A673 (cell line): ENCODE measurements at places on chromosomes 1 and 21.

DNA sequence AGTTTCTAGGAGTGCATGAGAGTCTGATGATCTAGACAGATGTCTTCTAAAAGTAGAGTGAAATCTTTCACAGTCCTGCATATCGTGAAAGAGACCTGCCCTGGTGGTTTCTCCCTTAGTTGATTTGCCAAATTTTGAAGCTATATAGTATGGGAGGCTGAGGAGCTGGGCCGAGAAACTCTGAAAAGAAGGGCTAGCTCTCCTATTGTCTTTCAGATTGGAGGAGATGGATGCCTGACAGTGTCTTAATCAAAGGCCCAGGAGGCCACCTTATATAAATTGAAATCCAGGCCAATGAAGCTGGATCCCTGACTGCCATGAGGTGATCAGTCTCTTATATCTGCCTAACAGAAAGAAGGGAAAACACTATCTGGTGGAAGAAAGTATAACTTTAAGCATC is 18.4 kb upstream of the CD84 start:
- no peak for DNase-seq

DNA sequence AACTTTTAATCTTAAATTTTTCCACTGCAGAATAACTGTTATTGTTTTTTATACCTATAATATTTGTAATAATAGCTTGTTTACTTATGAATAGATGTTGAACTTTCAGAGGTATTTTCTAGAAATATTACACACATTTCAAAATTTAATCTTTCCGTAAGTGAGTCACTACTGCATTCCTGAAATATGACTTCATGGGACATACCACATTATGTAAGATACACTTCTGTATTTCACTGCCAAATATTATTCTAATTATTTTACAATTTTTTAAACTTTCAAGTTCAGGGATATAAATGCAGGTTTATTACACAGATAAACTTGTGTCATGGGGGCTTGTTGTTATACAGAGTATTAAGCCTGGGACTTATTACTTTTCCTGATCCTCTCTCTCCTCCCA is 2220.5 kb downstream of the NCAM2 start:
- DNase-seq, result peak; percentile 2

- no peak for DNase-seq
These were observed 25.3 kb upstream of the ATP5PO start for GRCh38 chr21:33940881-33941245.

GRCh38 chr1:43293176-43293575 is 7.6 kb upstream of the TIE1 start:
- DNase-seq, result no peak

GRCh38 chr1:162612606-162613400 is 19.5 kb upstream of the DDR2 start:
- DNase-seq, result no peak

- DNase-seq, result peak; percentile 40
These were observed 344.1 kb downstream of the DISC1 start for GRCh38 chr1:231970684-231971083.

- no peak for DNase-seq
These were observed 9.5 kb downstream of the RRP15 start for GRCh38 chr1:218294546-218294945.

DNA sequence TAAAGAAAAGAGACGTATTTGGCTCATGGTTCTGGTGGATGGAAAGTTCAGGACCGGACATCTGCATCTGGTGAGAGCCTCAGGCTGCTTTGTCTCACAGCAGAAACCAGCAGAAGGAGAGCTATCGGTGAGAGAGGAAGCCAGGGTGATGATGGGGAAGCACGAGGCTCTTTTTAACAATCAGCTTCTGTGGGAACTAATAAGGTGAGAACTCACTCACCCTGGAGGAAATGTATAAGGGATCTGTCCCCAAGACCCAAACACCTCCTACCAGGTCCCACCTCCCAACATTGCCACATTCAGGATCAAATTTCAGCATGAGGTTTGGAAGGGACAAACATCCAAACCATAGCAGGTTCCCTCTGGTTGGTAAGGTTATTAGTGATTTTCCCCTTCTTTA is 32.8 kb downstream of the ASTN1 start:
- no peak for DNase-seq

DNA sequence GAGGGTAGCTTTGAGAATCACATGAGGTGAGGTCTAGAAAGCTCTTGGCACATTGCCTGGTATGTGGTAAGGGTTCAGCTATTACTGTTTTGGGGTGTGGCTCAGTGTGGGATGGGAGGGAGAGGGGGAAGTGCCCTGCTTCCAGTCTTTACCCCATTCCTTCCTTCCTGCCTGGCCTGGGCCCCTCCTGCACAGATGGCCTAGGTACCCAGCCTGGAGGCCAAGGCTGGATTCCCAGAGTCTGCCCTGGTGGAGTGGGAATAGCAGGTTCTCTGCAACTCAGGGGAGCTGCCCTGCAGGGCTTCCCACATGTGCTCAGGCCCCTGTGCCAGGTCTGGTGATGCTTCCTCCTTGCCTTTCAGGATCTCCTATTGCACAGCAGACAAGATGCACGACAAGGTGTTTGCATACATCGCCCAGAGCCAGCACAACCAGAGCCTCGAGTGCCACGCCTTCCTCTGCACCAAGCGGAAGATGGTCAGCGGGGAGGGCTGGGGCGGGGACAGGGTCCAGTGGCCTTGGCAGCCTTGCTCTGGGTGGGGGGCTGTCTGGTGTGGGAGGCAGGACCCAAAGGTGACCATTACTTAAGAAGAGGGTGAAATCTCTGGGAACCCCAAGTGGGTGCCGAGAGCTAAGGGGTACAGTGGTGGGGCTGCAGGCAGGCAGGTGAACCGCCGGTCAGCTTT is 13.5 kb downstream of the LDLRAP1 start:
- DNase-seq, result no peak

GRCh38 chr1:32063261-32063681 is 9.5 kb upstream of the TMEM39B start:
- DNase-seq, result peak; percentile 87

DNA sequence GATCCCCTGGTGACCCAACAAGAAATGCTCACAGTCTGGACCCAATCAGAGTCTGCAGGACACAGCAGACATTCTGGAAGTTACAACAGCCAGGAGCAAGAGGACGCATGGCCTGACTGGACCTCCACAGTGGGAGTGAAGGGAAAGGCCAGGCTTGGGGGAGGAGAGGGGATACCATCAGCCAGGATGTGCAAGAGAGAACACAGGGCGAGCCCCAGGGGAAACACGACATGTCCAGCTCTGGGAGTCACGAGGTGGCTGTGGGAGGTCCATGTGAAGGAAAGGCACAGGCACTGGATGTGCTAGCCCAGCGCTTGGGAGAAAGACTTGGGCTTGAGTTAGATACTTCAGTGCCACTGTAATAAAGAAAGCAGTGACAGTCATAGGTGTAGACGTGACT is 87.3 kb downstream of the HSF2BP start:
- DNase-seq, result no peak

DNA sequence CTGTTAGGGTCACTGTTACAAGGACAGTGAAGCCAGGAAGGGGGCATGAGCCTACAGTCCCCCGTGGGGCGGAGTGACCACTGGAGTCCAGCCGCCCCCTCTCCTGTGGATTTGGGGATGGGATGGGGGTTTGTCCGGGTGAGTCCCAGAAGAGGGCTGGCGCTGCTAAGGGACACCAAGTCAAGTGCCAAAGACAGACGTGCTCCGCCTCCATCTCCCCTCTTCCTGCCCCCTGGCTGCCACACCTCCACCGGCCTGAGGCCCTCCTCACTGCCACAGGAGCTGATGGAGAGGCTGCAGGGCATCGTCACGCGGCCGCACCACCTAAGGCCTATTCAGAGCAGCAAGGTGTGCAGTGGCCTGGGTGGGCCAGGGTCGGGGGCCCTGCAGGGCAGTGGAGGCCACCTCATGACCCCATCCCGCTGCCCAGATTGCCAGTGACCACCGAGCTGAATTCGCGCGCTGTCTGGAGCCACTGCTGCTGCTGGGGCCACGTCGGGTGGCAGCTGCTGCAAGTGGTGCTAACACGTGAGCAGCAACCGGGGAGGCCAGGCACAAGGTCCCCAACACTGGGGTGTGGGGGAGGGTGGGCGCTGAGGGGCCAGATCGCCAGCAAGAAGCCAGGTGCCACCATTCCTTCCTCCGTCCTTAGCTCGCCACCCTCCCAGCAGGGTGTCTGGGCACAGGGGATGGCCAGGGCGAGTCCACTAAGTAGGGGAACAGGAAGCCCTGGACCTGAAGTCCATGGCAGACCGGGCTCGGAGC is 4.9 kb downstream of the RNF207 start:
- DNase-seq, result no peak

- DNase-seq, result no peak
These were observed 13.2 kb upstream of the NPHP4 start for GRCh38 chr1:6005276-6005917.

GRCh38 chr1:226684026-226684425 is 55.1 kb downstream of the ITPKB start:
- no peak for DNase-seq

- no peak for DNase-seq
These were observed 20.9 kb downstream of the BATF3 start for GRCh38 chr1:212678456-212679410.

DNA sequence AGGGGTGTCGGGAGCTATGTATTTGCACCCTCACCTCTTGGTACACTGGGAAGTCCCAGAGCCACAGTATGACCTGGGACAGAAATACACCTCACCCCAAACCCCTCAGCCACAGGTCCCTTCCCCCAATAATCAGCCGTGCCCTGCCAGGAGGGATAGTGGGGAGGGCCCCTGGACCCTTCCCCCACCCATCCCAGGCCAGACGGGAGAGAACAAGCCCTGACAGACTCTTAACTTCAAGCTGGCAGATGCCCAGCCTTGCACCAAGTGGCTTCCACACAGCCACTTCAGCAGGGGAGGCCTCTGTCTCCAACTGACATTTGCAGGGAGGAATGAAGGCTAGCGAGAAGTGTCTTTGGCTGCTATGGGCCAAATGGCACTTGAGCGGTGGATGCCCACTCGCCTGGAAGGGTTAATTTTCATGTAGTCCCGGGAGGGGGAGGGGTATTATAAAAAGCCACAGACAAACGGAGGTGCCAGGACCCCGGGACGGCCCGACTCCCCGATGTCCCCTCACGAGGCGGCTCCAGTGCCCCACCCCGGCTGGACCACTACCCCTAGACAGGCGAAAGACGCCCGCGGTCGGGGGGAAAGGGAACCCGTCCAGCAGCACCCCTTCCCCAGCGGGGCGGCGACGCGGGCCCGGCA is 495 bp downstream of the SYNC start:
- DNase-seq, result no peak

DNA sequence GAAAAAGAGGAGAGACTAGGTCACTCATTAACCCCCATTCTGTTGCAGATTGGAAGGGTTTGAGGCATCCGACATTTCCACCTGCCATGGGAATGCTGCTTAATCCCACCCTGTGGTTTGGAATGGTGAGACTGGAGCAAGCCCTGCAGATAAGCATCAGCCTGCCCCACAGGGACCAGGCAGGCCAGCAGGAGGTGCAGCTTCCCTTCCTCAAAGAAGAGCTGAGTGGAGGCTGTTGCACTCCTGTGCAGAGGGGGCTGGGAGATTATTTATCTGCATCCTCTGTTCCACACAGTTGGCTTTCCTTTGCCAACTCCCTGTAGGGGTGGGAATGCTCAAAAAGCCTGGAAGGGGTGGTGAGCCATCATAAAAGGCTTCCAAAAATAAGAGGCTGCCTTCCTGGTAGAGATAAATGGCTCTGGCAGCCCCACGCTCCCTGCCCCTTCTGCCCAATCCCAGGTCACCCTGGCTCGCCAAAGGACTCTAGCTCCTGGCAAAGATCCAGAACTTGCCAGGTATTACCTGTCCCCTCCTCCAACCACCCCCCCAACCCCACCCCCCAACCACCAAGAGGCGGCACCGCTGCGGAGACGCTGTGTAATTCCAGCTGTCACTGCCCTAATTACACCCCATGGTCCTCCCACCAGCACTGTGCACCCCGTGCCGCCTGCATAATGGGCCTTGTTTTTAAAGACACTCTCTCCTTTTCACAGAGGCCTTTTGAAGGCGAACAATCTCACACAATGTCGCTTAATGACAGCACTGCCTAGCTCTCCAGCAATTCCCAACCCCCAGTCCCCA is 83.0 kb upstream of the ZC3H12A start:
- DNase-seq, result peak; percentile 19

- no peak for DNase-seq
These were observed 63.7 kb downstream of the CLDN17 start for GRCh38 chr21:30102871-30103270.

GRCh38 chr1:203992440-203992839 is 80.5 kb upstream of the SOX13 start:
- no peak for DNase-seq

DNA sequence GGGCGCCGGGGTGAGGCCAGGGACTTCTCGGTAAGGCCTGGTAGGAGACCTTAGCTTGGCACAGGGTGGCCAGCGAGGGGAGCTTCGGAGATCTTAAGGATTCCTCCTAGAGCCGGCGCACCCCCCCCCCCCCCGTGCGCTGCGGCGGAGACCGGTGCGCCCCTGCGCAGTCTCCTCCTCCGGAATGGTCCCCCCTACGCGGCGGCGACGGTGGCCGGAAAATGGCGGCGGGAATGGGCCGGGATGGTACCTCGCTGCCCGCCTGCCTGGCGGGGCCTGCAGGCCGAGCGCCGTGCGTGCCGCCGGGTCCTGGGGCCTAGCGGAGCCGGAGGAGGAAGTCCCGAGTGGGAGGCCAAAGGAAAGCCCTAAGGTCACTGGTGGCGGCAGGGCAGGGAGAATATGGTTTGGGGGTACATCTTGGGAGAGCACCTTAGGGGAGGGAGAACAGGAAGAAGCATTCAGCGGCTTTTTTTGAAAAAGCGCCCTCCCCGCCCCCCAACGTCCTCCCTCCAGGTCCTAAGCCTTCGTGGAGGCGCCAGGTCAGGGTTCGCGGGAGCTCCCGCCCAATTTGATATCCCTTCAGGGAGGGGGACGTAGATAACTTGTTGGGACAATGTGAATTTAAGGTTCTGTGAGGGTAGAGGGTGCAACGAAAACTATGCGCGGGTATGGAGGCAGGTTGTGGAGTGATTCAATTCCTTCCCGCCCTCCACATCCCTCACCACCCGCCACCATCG is 429 bp downstream of the SRRM1 start:
- peak; percentile 19 for DNase-seq

GRCh38 chr1:242128951-242129502 is 130.1 kb upstream of the MAP1LC3C start:
- DNase-seq, result peak; percentile 47

DNA sequence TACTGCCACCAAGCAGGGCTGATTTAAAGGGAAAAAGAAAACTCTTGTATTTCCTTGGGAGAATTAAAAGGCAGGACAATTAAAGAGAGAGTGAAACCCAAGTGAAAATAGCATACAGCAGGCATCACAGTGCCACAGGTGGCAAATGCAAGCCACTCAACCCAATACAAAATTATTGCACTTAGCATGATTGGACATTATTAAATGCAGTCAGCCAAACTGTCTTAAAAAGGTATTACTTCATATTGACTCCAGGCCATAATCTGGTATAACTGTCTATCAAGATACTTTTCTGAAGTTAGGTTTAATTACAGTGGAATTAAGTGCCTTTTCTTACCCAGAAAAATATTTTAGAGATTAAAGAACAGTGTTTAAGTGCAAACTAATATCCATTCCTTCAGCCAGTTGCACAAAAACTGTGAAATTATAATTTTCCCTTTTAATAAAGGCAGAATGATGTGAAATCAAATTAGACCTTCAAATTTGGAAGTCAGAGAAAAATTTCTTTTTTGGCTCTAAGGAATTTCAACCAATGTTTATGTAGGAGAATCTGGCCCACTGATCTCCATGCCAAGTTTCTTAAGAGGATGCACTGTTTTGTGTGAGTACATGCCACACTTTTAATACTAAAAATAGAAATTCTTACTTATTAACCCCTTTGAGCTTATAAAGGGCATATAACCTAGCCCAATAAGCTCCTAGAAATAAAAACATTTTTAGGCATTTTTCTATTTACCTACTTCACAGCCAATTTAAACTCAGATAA is 15.2 kb downstream of the SLC30A10 start:
- DNase-seq, result no peak
